Pancreas (tissue), 10 donors: ENCODE measurements at places on chromosomes 5 and 9. TPM values are rescaled to one million over a fixed set of nuclear protein-coding genes. Genes with fewer than 3 reads are reported as not detected.

PCDHGB1 gene
- polyA plus RNA-seq: 1.1 TPM

AGXT2 gene
- polyA plus RNA-seq: not detected

PLPP1 gene
- polyA plus RNA-seq: 23.8 TPM

NINJ1 gene
- polyA plus RNA-seq: 28.1 TPM

RABL6 gene
- polyA plus RNA-seq: 119 TPM

GRCh38 chr9:86282979-86283535 lies 719 bp upstream of the ISCA1 start:
- no peaks in the 10 kb centered on the region for H3K36me3 ChIP-seq
- peak overlapping the region; percentile 93 for H3K4me3 ChIP-seq
- H3K27ac ChIP-seq: peak overlapping the region; percentile 100
- peaks cover 5% of the 10 kb centered on the region for H3K4me1 ChIP-seq

- DNase-seq: no peak
- H3K4me3 ChIP-seq: no peak overlapping the region
- H3K4me1 ChIP-seq: no peaks in the 10 kb centered on the region
- H3K27me3 ChIP-seq: no peaks in the 10 kb centered on the region
Measured at GRCh38 chr9:32486839-32487562, 39.0 kb downstream of the RIGI start.

GRCh38 chr5:176866707-176867310 lies 32.3 kb downstream of the HK3 start:
- no peak overlapping the region for H3K4me3 ChIP-seq
- no peak for DNase-seq
- no peak overlapping the region for H3K27ac ChIP-seq
- no peaks in the 10 kb centered on the region for H3K27me3 ChIP-seq

DNA sequence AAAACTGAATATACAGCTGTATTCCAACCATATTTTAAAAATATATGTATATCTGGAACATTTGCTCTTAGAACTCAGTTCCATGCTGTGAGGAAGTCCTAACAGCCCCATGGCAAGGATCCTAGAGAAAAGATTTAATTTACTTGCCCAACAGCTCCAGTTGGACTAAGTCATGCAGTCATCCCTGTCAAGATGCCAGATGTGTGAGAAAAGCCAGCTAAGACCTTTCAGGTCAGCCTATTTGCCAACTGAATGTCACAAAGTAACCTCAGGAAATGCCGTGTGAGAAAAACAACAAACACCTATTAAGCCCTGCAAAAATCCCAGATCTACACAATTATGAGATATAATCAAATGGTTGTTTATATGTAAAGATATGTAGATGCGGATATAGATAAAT lies 416.3 kb downstream of the NR2F1-AS1 start:
- no peaks in the 10 kb centered on the region for H3K27me3 ChIP-seq
- H3K4me3 ChIP-seq: no peak overlapping the region
- no peak for DNase-seq

- DNase-seq: no peak
- H3K4me1 ChIP-seq: peaks cover 8% of the 10 kb centered on the region
- H3K27ac ChIP-seq: no peak overlapping the region
Measured at GRCh38 chr5:96143450-96143849, 181.8 kb upstream of the ELL2 start.

- no peaks in the 10 kb centered on the region for H3K27me3 ChIP-seq
- no peak for DNase-seq
- H3K27ac ChIP-seq: no peak overlapping the region
- H3K4me3 ChIP-seq: no peak overlapping the region
- no peaks in the 10 kb centered on the region for H3K4me1 ChIP-seq
Measured at GRCh38 chr5:9888501-9888901, 258.4 kb upstream of the TAS2R1 start.

DNA sequence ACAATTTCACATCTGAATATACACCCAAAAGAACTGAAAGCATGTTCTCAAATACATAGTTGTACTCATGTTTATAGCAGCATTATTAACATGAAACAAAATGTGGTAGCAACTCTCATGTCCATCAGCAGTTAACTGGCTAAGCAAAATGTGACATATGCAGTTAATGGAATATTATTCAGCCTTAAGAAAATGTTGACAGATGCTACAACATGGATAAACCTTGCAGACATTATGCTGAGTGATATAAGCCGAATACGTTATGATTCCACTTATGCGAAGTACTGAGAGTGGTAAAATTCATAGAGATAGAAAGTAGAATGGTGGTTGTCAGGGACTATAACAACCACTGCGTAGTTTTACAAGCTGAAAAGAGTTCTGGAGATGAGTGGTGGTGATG lies 1469.0 kb upstream of the ACO1 start:
- H3K4me3 ChIP-seq: no peak overlapping the region
- H3K27me3 ChIP-seq: no peaks in the 10 kb centered on the region
- H3K36me3 ChIP-seq: no peaks in the 10 kb centered on the region
- no peak overlapping the region for H3K27ac ChIP-seq
- no peaks in the 10 kb centered on the region for H3K4me1 ChIP-seq

- no peak overlapping the region for H3K27ac ChIP-seq
- peaks cover 3% of the 10 kb centered on the region for H3K4me1 ChIP-seq
- no peaks in the 10 kb centered on the region for H3K27me3 ChIP-seq
- no peak overlapping the region for H3K4me3 ChIP-seq
- H3K36me3 ChIP-seq: no peaks in the 10 kb centered on the region
Measured at GRCh38 chr5:169656125-169656901, 19.2 kb downstream of the DOCK2 start.

DNA sequence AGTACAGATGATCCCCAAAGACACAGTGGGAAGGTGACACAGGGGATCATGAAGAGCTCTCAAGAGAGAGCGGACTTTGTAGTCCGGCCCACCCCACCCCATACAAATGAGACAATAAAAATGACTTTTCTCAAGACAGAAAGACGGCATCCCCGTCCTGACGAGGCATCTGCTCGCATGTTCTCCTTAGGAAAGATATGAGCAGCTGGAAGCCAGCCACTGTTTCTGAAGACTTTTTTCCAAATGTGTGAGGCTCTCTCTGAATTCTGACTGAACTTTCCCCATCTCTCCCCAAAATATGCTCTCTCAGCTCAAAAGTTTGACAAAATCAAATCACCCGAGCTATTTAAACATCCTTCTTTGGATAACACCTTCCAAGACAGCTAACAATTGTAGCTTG lies 105.2 kb downstream of the RFK start:
- no peak overlapping the region for H3K27ac ChIP-seq
- no peaks in the 10 kb centered on the region for H3K4me1 ChIP-seq
- H3K36me3 ChIP-seq: no peaks in the 10 kb centered on the region
- H3K4me3 ChIP-seq: no peak overlapping the region
- DNase-seq: no peak
- H3K27me3 ChIP-seq: no peaks in the 10 kb centered on the region

DNA sequence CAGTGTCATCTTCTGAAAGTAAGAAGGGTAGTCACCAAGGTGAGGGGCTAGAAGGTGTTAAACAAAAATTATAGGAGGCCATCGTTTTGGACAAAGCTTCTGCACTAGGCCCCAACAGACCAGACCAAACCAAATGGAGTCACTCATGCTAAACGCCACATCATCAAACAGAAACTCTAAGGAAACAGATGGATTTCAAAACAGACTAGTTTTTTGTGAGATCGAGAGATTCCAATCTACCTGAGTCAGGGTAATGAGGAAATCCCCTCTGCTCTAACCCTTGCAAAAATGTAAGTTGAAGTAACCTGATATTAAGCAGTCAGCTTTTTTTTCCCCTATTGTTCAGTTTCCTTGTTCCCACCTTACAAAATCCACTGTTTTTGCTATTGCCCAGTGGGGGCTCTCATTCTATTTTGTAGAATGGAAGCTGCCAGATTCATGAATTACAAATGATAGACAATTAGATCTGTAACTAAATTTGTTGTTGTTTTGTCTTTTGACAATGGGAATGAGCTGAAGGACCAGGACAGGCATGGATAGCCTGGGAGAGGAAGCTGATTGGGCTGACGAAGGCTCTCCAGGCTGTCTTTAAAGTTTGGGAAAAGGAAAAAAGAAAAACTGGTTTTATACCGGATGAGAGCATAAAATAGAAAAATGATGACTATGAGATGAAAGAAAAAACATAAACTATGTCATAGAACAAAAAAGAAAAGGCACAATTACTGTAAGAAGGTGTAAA lies 94.7 kb upstream of the ADAMTSL1 start:
- H3K36me3 ChIP-seq: no peaks in the 10 kb centered on the region
- no peak for DNase-seq
- no peaks in the 10 kb centered on the region for H3K27me3 ChIP-seq
- no peak overlapping the region for H3K27ac ChIP-seq
- no peak overlapping the region for H3K4me3 ChIP-seq

DNA sequence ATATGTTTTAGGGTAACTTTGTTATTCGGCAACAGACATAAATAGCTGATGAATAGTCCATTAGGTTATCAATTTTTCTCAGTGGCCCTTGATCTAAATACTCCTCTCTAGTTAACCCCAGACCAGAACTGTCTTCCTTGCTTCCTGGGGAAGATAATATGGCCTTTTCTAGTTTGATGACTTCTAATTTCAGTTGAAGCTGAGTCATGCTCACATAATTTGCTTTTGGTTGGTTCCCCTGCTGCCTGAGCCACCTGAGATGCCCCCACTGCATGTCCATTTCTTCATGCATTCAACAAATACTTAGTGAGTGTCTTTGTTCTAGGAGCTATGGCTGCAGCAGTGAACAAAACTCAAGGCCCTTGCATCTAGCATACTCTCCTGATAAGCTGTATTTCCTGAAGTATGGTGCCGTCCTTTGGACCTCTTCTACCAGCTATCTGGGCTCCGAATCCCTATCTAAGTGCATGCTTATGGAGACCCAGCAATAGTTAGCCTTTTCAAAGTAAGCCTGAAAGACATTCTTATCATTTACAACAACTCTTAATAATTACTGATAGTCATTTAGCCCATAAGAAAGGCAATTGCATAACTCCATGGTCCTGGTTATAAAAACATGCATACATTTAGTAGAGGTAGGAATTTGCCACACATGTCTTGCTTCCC lies 84.5 kb upstream of the SLC12A2 start:
- H3K36me3 ChIP-seq: no peaks in the 10 kb centered on the region
- no peak overlapping the region for H3K27ac ChIP-seq
- no peaks in the 10 kb centered on the region for H3K27me3 ChIP-seq
